ENCODE measurements at places on chromosomes 7 and 10. TPM values are rescaled to one million over a fixed set of nuclear protein-coding genes. Genes with fewer than 3 reads are reported as not detected.

DNA sequence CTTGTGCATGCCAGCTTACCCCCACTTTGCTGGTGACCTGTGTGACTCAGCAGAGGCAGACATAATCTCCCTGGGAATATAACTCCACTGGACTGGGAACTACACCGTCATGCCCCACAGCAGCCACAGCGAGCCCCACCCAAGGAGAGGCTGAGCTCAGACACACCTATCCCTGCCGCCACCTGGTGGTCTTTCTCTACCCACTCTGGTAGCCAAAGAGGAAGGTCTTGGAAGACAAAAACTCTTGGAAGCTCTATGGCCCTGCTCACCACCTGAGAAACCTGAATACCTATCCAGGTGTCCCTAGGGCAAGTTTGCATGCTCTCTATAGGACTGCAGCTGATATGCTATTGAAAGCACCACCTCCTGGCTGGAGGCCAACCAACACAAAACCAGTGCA lies 48.1 kb downstream of the MYO3A start:
- no peak overlapping the region for H3K4me3 ChIP-seq
- DNase-seq = no peak
- no peaks in the 10 kb centered on the region for H3K4me1 ChIP-seq
- no peaks in the 10 kb centered on the region for H3K27me3 ChIP-seq

DNA sequence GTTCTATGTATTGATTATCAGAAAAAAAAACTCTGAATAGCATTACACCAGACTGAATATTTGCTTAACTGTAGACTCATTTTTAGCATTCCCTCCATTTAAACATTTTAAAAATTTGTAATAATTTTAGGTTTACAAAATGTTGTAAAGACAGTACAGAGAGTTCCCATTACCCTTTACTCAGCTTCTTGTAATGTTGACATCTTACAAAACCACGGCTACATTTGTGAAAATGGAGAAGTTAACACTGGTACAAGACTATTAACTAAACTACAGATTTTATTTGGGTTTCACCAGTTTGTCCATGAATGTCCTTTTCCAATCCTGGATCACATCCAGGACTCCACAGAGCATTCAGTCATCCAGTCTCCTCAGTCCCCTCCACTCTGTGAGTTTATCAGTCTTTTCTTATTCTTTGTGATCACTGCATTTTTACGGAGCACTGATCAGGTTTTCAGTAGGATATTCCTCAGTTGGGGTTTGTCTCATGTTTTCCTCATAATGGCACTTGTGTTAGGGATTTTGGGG lies 130.0 kb upstream of the EEPD1 start:
- no peak overlapping the region for H3K4me3 ChIP-seq
- DNase-seq = no peak
- no peaks in the 10 kb centered on the region for H3K36me3 ChIP-seq
- peaks cover 35% of the 10 kb centered on the region for H3K4me1 ChIP-seq
- no peaks in the 10 kb centered on the region for H3K27me3 ChIP-seq

- no peak for DNase-seq
- H3K27ac ChIP-seq = no peak overlapping the region
- no peaks in the 10 kb centered on the region for H3K27me3 ChIP-seq
- no peak overlapping the region for H3K4me3 ChIP-seq
- peaks cover 6% of the 10 kb centered on the region for H3K36me3 ChIP-seq
- H3K4me1 ChIP-seq = no peaks in the 10 kb centered on the region
These were observed 188.4 kb downstream of the DGKI start for GRCh38 chr7:137658190-137658900.

DNA sequence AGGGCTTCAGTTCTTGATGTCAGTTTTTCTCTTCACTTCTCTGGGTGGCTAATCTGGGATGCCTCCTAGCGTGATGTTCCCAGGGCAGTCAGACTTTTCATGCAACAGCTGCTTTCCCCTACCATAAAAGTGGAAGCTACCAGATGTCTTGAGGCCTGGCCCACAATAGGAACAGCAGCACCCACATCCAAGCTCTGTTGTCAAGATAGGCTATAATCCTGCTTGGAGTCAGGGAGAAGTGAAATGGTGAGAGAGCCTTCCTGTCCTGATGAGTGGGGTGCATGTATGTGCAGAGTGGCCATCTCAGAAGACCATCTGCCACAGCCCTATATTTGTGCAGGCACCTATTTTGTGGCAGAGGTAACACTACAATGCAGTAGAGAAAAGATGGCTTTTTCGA lies 108.0 kb downstream of the HTR5A start:
- no peak overlapping the region for H3K27ac ChIP-seq
- H3K27me3 ChIP-seq = no peaks in the 10 kb centered on the region
- H3K4me1 ChIP-seq = no peaks in the 10 kb centered on the region
- no peak overlapping the region for H3K4me3 ChIP-seq
- H3K36me3 ChIP-seq = no peaks in the 10 kb centered on the region

DNA sequence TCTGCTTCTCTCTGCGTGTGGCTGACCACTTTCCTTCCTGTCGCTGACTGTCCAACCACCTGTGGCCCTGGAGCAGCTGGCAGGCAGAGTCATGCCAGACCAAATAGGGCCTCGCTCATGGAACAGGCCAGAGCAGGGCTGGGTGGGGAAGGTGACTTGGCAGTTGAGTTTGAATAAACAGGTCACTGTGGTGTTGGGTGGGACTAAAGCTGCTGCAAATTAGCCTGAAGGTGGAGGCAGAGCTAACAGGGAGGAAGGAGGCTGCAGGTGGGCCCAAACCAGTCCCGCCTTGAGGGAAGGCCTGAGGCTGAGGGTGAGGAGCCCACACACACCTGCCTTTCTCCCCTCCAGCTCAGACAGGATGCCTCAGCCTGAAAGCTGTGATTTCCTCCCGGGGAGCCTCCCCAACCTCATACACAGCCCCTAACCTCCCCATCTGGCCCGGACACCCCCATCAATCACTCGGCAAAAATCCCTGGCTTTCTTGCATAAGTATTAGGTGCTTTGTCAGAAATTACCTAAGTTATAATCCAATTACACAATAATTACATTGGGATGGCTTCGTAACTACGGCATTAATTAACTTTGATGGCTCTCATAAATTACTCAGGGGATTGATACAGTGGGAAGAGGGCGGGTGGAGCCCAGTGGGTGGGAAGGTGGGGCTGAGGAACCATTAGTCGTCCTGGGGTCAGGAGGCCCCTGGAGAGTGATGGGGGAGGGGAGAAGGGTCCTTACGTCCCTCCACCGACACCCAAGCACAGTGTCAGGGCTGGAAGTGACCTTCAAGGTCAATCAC lies 97.7 kb upstream of the PCBD1 start:
- no peaks in the 10 kb centered on the region for H3K4me1 ChIP-seq
- no peak for DNase-seq
- no peaks in the 10 kb centered on the region for H3K27me3 ChIP-seq
- no peak overlapping the region for H3K27ac ChIP-seq

- no peaks in the 10 kb centered on the region for H3K27me3 ChIP-seq
- no peak overlapping the region for H3K4me3 ChIP-seq
- no peak for DNase-seq
- peak overlapping the region; percentile 12 for H3K27ac ChIP-seq
- H3K36me3 ChIP-seq = no peaks in the 10 kb centered on the region
These were observed 228.4 kb downstream of the CUX1 start for GRCh38 chr7:102045681-102046372.

TET1 gene
- 24.4 TPM for total RNA-seq

DNA sequence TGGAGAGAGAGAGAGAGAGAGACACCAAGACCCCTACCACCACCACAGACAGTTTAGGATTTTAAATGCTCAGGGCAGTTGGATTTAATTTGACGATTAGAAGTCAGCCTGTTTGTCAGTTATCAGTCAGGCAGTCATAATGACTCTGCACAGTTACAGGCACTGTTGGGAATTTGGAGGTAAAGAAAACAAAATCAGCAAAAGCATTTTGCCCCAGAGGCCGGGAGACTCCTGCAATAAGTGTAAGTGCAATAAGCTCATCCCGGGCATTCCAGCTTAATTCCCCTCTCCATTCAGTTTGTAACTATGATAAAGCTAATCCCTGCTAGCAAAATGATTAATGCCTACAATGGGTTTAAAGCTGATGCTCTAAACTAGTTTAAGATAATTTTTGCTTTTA lies 13.5 kb downstream of the SEMA3C start:
- no peak overlapping the region for H3K4me3 ChIP-seq
- H3K27me3 ChIP-seq = no peaks in the 10 kb centered on the region

DNA sequence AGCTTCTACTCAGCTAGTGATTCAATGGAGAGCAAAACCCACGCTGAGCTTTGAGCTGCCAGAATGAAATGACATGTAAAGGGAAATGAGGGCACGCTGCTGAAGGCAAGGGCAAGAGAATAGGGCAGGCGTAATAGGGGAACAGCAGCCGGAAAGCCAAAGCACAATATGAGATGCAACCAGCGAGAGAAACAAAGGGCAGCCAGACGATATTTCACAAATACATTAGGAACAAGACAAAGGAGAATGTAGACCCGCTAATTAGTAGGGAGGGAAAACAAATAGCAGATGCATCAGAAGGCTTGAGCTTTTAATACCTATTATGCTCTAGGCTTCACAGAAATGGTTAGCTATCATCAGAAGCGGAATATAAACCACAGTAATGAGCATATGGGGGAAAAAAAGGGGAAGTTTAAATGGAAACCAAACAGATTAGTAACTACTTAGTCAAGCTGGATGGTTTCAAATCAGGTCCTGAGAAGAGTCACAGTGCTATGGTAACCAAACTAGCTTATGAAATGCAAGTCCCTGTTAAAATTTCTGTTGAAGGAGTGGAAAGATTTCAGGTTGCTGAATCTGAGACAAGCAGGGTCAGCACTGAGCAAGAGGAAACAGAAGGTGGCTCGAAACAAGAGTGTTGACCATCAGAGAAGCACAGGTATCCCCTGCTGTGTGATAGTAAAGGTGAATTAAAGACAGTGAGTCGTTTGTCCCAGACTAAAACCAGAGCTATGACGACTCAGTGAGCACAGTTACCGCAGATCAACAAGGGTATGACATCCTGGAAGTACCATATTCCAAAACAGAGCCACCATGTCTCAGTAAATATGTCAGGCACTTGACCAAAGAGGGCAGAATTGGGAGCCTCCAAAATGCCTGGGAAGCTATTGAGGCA lies 496.9 kb upstream of the CELF2 start:
- H3K27ac ChIP-seq = no peak overlapping the region
- no peaks in the 10 kb centered on the region for H3K36me3 ChIP-seq
- no peak overlapping the region for H3K4me3 ChIP-seq
- no peaks in the 10 kb centered on the region for H3K27me3 ChIP-seq
- no peaks in the 10 kb centered on the region for H3K4me1 ChIP-seq
- no peak for DNase-seq

ADAM8 gene
- total RNA-seq = 3.9 TPM

DNA sequence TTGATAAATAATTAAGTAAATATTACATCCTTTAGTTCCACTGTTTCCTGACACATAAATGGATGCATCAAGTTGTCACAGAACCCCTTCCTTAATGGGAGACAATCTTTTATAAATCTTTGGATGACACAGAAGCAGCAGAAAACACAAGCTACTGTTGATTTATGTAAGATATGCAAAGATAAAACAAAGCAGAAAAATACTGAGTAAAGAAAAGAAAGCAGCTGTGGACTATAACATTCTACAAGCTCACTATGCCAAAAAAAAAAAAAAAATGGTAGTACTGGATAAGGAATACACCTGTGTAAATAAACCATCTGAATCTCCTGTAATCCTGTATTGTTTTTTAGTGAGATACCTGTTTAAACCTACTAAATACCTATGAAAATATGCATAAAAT lies 92.0 kb upstream of the FAM180A start:
- no peak overlapping the region for H3K4me3 ChIP-seq
- no peak for DNase-seq
- H3K36me3 ChIP-seq = no peaks in the 10 kb centered on the region
- no peaks in the 10 kb centered on the region for H3K4me1 ChIP-seq
- H3K27me3 ChIP-seq = no peaks in the 10 kb centered on the region
- no peak overlapping the region for H3K27ac ChIP-seq

TMEM270 gene
- not detected for total RNA-seq

DNA sequence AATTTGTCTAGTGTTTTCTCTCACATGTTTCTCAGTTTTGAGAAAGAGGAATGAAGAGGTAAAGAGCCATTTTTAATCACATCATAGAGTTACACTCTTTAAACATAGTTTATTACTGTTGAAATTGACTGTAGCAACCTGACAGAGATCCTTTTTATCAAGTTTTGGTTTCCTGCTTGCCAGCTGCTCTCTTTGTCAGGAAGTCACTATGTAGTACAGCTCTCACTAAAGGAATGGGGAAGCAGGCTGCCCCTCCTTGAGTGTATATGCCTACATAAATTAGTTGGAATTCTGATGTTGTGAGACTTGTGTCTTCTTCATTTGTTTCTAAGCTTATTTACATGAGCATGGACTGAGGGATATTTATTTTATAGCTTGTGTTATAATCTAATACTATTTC lies 1274.0 kb upstream of the CELF2 start:
- no peaks in the 10 kb centered on the region for H3K36me3 ChIP-seq
- H3K27me3 ChIP-seq = no peaks in the 10 kb centered on the region
- no peak for DNase-seq
- H3K4me3 ChIP-seq = no peak overlapping the region

DNA sequence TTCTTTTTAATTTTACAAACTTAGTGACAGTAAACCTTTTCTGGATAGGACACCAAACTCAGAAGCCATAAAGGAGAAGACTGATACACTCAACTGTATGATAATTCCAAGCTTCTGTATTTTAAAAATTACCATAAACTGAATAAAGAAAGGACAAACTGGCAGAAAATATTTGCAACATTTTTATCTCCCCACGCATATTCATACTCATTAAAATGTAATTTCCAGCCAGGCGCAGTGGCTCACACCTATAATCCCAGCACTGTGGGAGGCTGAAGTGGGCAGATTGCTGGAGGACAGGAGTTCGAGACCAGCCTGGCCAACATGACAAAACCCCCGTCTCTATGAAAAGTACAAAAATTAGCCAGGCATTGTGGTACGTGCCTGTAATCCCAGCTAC lies 67.7 kb downstream of the HIBADH start:
- no peaks in the 10 kb centered on the region for H3K36me3 ChIP-seq
- no peak overlapping the region for H3K27ac ChIP-seq
- H3K4me3 ChIP-seq = no peak overlapping the region
- H3K27me3 ChIP-seq = no peaks in the 10 kb centered on the region
- DNase-seq = no peak

DNA sequence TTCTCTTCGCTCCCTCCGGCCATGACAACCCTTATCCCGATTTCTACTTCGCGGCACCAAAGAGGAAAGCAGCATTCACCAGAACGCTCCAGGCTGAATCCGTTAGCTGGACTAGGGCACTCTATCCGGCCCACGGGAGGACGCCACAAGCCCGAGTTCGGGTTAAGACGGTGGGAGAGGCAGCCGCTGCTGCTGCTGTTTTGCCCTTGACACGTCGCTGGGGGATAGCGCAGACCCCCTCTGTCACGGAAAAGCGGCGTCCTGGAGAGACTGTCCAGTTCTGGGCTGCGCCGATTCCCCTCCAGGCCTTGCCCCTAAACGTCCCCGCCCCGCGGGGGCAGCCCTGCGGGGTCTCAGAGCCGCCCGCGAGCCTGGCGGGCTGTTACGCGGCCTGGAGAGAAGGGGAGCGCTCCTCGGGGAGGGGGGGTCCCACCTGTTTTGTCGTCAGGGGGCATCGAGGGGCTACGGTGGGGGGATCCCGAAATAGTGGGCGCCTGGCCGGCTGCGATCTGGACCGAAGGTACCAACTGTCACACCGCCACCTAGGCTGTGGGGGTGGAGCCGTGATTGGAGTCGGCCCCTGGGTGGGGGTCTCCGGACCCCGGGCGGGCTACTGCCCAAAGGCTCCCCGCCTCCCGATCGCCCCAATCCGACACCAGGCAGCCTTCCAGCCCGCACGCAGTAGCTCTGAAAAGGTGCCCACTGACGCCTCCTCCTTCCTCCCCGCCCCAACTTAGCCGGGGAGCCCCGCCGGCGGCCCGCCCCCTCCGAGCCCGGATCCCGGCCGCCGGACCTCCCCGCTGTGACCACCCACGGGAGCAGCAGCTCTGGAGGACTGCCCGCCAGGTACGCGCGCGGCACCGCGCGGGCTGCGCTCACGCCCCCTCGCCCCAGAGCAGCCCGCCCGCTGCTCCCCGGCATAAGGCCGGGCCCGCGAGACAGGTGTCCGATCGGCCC lies 772 bp downstream of the SGMS1 start:
- H3K4me3 ChIP-seq = peak overlapping the region; percentile 72
- DNase-seq = no peak
- H3K36me3 ChIP-seq = no peaks in the 10 kb centered on the region
